Right renal cortex interstitium (tissue), 3 donors: ENCODE measurements at places on chromosomes 16 and 17.

DNA sequence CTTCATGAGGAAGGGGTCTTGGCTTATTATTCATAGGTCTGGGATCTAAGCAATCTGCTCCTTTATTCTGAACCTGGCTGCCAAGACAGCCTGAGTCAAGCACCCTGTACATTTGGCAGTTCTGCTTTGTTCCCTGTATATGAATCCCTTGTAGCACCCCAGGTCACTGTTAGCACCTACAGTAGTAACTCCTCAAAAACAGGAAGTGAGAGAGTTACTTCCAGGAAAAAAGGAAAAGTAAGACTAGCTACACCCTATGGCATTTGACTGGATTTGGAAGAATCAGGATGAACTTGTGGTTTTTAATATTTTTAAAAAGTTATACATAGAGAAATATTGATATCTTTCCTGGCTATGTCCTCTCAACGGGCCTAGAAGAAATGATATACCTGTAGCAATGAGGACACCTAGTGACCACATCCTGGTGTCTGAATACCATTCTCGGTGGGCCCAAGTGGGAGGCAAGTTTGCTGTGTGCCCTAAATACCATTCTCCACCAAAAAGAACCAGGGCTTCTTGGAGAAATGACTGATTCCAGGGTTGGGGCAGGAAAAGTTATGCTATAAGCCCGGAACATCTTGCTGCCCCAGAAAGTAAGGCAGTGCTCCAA lies 9.9 kb downstream of the ANKRD40 start:
- no peak for DNase-seq

- no peak for DNase-seq
Observed at GRCh38 chr17:71849783-71850768, 270.7 kb upstream of the SOX9 start.

DNA sequence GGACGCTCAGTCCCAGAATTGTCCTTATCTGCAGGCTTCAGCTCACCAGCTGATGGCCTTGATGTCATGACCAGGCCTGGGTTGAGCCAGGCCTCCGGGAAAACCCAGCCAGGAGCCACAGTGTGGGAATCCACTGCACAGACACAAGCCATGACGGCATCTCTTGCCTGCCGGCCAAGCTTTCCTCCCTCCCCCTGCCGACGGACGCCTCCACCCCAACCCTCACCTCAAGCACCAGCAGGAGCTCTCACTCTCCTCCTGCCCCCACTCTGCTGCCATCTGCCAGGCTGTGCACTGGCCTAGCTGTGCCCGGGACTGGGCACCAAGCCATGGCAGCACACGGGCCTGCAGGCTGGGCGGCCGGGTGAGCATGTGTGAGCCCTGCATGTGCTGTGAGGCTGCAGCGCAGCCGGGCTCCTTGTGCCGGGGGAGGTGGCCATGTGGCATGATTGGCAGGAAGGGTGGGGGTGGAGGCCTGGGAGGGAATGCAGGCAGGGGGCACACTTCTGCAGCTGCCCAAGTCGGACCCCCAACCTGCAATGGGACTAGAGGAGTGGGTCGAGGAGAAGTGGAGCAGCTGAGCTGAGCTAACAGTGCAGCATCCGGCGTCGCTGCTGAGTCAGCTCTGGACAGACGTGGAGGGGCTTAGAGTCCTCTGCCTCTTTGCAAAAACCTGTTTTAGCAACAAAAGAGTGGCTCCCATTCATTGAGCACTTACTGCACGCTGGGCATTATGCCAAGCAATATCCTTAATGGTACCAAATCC lies 268.5 kb downstream of the CBLN1 start:
- DNase-seq, result no peak

GRCh38 chr17:50046179-50046578 lies 9.7 kb upstream of the ITGA3 start:
- DNase-seq, result no peak

GRCh38 chr17:55163408-55163807 lies 101.4 kb upstream of the HLF start:
- DNase-seq, result no peak

DNA sequence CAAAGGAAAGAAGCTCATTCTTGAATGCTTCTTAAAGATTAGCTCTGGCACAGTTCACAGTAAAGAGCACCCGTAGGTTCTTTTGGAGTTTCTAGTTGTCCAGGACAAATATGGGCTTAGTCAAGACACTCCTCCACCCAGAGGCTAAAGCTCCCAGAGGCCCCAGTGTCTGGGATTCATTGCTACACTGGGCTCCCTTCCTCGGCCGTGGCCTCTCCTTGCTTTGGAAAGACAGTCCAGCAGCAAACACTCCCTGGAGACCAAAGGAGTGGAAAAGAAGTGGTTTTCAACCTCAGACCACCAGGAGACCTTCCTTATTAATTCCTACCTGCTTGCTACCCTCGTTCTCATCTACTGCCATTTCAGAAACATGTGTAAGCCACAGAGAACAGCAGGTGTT lies 17.1 kb downstream of the PHB1 start:
- DNase-seq, result no peak

DNA sequence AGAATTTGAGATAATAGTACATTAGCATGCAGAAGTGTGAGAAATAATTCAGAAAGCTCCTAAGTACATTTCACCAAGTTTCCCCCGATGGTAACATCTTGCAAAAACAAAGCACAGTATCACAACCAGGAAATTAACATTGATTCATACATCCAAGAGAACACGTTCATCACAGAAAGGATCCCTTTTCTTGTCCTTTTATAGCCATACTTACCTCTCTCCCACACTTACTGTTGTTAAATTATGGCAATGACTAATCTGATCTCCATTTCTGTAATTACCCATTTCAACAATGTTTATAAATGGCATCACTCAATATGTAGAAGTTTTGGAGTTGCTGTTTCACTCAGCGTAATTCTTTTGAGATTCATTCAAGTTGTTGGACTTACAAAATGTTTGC lies 1260.0 kb downstream of the CDH8 start:
- DNase-seq, result no peak

DNA sequence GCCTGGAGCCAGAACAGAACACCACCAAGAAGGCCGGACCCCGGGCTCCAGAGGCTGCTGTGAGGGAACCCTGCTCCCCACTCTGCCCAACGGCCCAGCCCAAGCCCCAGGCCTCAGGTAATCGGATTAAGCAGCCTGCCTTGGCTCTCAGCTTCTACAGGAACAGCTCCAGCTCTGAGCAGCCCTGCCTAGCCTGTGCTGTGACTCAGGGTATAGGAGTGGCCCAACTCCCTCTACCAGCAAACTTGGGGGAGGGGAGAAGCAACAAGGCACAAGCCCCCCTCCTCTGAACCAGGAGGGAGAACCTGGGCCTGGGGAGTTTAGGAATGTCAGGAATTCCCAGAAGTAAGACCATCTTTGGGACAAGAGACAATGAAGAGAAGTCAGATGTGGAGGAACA lies 849 bp upstream of the SOX15 start:
- DNase-seq, result no peak

DNA sequence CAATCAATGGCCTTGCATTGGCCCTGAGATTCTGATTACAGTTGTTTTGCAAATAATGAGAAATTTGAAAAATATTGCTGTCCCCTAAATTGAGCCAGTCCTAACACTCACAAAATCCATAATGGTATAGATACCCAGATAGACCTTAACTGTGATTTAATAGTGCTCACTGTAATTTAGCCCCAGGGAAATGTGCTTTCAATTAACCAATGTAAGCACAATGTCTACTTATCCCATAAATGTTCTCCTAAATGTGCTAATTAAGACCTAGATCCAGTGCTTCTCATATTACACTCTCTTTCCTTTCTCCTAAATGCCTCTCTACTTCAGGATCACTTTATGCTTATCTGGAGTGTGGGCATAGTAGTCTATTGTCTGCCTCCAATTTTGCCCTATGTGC lies 417.8 kb upstream of the CCL2 start:
- no peak for DNase-seq

GRCh38 chr17:77343031-77343800 lies 202.4 kb downstream of the SEC14L1 start:
- DNase-seq, result no peak

- DNase-seq, result no peak
Observed at GRCh38 chr16:57788252-57788841, 13.9 kb downstream of the KIFC3 start.

DNA sequence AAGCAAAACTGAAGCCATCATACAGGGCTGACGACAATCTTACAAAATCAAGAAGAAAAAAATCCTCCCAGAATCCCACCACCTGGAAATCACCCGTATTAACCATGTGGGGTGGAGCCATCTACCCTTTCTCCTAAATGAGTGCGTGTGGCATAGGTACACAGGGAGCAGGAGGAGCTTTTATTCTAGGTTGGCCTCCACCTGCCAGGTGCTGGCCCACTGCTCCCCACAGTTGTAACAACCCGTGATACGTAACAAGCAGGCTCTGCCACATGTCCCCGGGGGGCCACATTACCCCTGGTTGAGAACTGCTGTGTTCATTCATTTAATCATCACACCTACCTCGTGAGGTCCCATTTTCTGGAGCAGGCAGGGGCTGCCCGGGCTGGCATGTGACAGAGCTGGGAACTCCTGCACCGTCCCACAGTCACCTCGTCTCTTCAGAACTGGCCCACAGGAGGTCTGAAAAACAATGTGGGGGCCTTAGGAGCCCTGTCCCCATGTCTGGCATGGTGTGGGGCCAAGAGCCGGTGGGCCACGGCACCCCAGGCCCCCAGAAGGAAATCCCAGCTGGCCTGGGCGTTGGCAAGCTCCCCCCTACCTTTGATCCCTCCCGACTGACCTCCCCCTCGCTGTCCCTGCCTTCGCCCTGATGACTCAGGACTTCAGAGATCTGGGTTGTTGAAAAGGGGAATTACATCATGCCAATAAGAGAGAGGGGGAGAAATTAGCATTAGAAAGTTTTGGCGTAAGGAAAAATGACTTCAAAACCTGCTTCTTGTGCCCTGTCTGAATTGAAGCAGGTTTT lies 12.9 kb downstream of the CMIP start:
- DNase-seq, result no peak

GRCh38 chr16:82185012-82185411 lies 15.0 kb upstream of the MPHOSPH6 start:
- DNase-seq, result no peak

DNA sequence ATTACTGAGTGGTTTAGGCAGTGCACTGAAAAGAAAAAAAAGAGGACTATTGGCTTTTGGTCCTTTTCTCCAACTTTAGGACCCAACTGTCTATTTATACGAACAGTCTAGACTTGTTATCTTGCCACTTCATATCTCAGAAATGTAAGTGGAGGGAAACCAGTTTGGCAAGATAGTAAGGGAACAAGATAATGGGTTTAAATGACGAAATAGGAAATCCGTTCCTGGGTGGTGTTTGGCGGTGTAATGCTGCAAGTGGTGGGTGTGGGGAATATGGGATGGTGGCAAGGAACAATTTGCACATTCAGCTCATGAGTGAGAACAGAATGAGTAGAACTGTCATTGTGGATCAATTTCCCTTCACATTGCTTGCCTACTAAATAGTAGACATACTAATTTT lies 44.7 kb downstream of the GRB7 start:
- no peak for DNase-seq

DNA sequence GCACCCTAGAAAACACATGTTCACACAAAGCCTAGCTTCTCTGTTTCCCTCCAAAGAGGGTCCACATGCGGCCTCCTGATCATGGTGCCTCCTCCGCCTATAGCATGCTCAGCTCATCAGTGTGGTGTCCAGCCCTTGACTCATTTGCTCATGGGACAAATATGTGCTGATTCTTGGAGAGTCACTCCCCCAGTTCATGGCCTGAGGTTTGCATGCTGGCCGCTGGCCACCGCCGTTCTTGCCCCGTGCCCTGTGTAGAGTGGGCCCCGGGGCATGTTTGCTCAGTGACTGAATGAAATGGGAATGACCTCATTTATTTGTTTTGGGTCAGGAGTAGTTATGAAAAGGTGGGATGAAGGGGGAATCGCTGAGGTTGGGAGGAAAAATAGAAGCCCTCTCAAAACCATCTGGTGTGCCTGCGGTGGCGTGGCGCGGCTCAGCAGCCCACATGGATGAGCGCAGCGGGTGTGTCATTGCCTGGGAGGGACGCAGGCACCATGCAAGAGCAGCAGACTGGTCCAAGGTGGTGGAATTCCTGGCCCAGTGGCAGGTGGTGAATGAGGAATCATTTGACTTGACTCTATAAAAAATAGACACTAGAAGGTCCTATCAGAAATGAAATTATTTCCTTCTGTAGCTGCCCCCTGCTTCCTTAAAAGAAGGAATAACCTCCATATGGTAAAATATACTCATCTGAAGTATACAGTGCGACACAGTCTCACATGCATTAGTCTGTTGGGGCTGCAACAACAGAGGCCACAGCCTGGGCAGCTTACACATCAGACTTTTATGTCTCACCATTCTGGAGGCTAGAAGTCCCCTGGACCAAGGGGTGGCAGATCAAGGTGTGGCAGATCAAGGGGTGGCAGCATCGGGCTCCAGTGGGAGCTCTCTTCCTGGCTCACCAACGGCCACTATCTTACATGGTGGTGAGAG lies 31.7 kb downstream of the CRISPLD2 start:
- no peak for DNase-seq

DNA sequence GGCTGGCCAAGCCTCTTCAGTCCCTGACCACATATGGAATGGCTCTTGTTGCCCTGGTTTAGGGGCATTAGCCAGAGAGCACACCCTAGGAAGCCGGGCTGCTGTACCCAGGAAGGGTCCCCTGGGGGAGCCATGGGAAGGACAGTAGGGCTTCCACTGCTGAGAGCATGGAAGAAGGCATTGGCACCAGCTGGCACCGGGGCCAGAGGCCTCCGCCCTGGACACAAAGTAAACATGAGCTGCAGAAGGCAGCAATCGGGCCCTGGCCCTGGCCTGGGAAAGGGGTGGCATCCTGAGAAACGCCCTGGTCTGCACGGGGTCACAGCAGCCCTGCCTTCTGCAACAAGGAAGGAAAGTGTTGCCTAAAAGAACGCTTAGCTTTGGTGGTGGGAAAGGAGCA lies 49.4 kb downstream of the VAC14 start:
- DNase-seq, result no peak

GRCh38 chr16:50302472-50303005 lies 36.2 kb downstream of the ADCY7 start:
- DNase-seq, result no peak

DNA sequence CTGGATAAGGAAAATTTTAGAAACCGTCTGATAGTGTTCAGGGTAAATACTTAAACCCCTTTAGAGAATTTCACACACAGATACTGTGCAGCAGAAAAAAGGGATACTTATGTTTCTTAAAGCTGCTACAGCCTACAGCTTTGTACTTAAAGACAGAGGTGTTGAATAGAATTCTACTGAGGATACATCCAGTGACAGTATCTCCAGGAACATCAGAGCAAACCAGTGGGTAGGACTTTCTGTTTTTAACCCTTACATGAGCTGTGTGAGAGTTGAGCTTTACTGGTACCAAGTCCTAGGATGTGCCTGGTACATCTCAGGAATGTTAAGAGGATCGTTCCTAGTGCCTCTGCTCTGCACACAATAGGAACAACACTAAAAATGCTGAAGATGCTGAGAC lies 191.5 kb downstream of the FTO start:
- DNase-seq, result no peak

- no peak for DNase-seq
Observed at GRCh38 chr17:82820278-82821251, 19.3 kb downstream of the ZNF750 start.

GRCh38 chr16:58459344-58460218 lies 40.4 kb upstream of the NDRG4 start:
- DNase-seq, result no peak

DNA sequence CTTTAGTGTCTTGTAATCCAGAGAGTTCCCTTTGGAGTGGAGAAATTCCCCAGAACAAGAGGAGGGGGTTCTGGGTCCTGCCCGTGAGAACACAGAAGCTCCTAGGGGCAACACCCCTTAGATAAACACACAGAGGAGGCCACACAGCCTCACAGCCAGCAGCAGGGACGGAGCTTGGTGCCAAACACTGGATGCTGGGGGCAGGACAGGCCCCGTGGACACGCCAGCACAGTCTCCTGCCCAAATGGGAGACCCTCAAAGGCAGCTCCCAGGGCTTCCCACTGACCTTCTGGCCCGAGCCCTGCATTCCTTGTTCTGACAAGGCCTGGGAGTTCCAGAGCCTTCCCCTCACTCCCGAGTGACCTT lies 31.8 kb upstream of the JPH3 start:
- DNase-seq, result no peak
